ENCODE measurements at places on chromosomes 16 and 17. TPM values are rescaled to one million over a fixed set of nuclear protein-coding genes. Genes with fewer than 3 reads are reported as not detected.

The KRTAP3-2 gene
- total RNA-seq = not detected

The ARL5C gene
- not detected for total RNA-seq

The CDH1 gene
- total RNA-seq = 1.1 TPM

DNA sequence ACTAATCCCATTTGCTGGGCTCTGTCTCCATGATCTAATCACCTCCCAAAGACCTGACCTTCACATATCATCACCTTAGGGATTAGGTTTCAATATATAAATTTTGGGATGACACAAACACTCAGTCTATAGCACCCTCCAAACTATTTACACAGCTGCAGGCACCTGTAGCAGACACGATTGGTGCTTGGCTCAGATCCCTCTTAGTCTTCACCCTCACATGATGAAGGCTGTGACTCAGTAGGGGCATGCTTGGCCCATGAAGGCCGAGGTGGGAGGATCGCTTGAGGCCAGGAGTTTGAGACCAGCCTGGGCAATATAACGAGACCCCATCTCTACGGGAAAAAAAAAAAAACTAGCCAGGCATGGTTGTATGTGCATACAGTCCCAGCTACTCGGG is 73.5 kb downstream of the HS3ST2 start:
- no peaks in the 10 kb centered on the region for H3K36me3 ChIP-seq
- H3K4me1 ChIP-seq = no peaks in the 10 kb centered on the region
- no peak overlapping the region for H3K27ac ChIP-seq
- peaks cover 34% of the 10 kb centered on the region for H3K27me3 ChIP-seq
- DNase-seq = no peak
- H3K4me3 ChIP-seq = no peak overlapping the region

GRCh38 chr16:12455287-12455798 is 348.3 kb downstream of the CPPED1 start:
- H3K4me3 ChIP-seq = no peak overlapping the region
- H3K27me3 ChIP-seq = no peaks in the 10 kb centered on the region
- H3K4me1 ChIP-seq = no peaks in the 10 kb centered on the region
- no peak overlapping the region for H3K27ac ChIP-seq

The HMOX2 gene
- 38.1 TPM for total RNA-seq

The GCGR gene
- not detected for total RNA-seq

DNA sequence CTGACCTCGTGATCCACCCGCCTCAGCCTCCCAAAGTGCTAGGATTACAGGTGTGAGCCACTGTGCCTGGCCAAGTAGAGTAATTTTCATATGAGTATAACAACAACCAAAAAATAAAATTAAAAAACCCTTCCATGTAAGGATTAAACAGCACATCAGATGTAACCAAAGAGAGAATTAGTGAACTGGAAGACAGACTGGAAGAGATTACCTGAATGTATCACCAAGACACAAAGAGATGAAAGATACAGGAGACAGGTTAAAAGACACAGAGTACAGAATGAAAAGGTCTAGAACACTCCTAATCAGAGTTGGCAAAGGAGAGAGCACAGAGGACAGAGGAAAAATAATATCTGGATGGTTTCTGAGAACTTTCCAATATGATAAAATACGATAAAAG is 1.8 kb upstream of the TNK1 start:
- peaks cover 5% of the 10 kb centered on the region for H3K36me3 ChIP-seq
- DNase-seq = no peak
- H3K4me3 ChIP-seq = no peak overlapping the region
- H3K27me3 ChIP-seq = peaks cover 69% of the 10 kb centered on the region
- no peak overlapping the region for H3K27ac ChIP-seq
- H3K4me1 ChIP-seq = peaks cover 11% of the 10 kb centered on the region

The KRT222 gene
- total RNA-seq = not detected

The MYO15A gene
- 1.3 TPM for total RNA-seq

The SNN gene
- total RNA-seq = 89.4 TPM

GRCh38 chr17:48238933-48239602 is 131.5 kb downstream of the SNX11 start:
- DNase-seq = no peak
- no peak overlapping the region for H3K4me3 ChIP-seq
- H3K27ac ChIP-seq = no peak overlapping the region
- peaks cover 21% of the 10 kb centered on the region for H3K27me3 ChIP-seq
- no peaks in the 10 kb centered on the region for H3K36me3 ChIP-seq
- peaks cover 35% of the 10 kb centered on the region for H3K4me1 ChIP-seq

The SLFN14 gene
- total RNA-seq = not detected

The VAC14 gene
- 46.7 TPM for total RNA-seq

The CD79B gene
- total RNA-seq = 0.86 TPM

DNA sequence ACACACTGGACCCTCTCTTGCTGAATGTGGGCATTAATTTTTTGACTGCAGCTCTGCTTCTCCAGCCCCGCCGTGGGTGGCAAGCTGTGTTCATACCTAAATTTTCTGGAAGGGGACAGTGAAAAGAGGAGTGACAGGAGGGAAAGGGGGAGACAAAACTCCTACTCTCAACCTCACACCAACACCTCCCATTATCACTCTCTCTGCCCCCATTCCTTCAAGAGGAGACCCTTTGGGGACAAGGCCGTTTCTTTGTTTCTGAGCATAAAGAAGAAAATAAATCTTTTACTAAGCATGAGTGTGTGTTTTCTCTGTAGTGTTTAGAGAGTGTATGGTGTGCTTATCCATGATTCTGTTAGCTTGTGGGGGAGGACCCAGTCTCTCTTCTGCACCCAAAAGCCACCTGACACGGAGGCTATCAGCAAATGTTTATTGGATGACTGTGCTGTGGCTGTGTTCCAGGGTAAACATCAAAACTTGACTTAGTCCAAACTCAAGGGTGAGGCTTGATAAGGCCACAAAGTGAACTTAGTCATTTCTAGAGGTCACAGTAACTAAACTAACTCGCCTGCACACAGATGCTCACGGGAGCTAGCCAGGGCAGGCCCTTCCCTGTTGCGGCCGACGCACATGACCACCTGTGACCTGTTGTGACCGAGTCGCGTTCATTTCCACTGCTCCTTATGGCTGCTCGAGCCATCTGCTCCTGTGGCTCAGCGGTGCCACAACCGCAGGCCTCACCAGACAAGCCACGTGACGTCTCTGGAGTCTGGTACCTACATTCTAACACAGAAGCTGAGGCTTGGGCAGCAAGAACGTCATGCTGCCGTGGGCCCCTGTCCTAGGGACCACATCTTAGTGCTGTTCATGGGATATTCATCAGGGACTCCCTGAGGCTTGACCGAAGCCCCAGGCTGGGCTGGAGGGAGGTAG is 9.8 kb upstream of the MED11 start:
- no peaks in the 10 kb centered on the region for H3K36me3 ChIP-seq
- DNase-seq = no peak
- peak overlapping the region; percentile 31 for H3K27ac ChIP-seq
- peaks cover 9% of the 10 kb centered on the region for H3K27me3 ChIP-seq
- no peak overlapping the region for H3K4me3 ChIP-seq

DNA sequence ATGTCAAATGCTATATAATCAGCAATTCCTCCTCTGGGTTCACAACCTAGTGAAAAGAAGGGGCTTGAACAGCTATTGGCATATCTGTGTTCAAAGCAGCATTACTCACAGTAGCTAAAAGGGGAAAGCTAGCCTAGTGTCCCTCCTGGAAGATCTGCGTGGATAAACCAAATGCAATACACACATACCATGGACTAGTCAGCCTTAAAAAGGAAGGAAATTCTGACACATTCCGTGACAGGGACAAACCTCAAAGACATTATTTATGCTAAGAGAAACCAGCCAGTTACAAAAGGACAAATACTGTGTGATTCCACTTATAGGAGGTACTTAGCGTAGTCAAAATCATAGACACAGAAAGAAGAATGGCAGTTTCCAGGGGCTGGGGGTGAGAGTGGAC is 90.1 kb downstream of the XYLT1 start:
- H3K4me1 ChIP-seq = peaks cover 59% of the 10 kb centered on the region
- H3K27ac ChIP-seq = no peak overlapping the region
- H3K4me3 ChIP-seq = no peak overlapping the region
- H3K36me3 ChIP-seq = no peaks in the 10 kb centered on the region
- DNase-seq = no peak

GRCh38 chr16:82963653-82964052 is 336.9 kb downstream of the CDH13 start:
- H3K27me3 ChIP-seq = peaks cover 4% of the 10 kb centered on the region
- no peaks in the 10 kb centered on the region for H3K4me1 ChIP-seq
- H3K27ac ChIP-seq = no peak overlapping the region
- no peak for DNase-seq
- no peaks in the 10 kb centered on the region for H3K36me3 ChIP-seq

Measured in neural crest cell (in vitro differentiated cells).